ENCODE measurements at places on chromosomes 16 and 17.

- DNase-seq, result no peak
Observed at GRCh38 chr17:15776871-15777270, 44.8 kb downstream of the TBC1D26 start.

- no peak for DNase-seq
Observed at GRCh38 chr16:59470556-59470955, 736.4 kb upstream of the GOT2 start.

GRCh38 chr16:56332464-56333079 lies 92.8 kb downstream of the AMFR start:
- DNase-seq, result no peak

DNA sequence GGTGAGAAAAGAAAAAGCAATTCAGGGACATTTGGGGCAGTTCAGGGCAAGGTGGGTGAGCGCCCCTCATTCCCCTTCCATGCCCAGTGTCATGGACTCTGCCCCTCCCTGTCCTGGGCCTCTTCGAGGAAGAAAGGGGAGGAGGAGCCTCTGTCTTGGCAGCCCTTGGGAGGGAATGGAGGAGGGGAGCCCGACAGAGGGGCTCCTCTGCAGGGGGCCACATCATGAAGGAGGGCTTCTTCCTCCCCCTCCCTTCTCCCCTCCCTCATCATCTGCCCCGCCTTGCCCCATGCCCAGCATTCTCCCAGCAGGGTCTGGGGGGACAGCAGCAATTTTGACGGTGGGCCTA lies 33.2 kb upstream of the TAC4 start:
- DNase-seq, result no peak

GRCh38 chr16:47064775-47065174 lies 79.0 kb downstream of the NETO2 start:
- no peak for DNase-seq

DNA sequence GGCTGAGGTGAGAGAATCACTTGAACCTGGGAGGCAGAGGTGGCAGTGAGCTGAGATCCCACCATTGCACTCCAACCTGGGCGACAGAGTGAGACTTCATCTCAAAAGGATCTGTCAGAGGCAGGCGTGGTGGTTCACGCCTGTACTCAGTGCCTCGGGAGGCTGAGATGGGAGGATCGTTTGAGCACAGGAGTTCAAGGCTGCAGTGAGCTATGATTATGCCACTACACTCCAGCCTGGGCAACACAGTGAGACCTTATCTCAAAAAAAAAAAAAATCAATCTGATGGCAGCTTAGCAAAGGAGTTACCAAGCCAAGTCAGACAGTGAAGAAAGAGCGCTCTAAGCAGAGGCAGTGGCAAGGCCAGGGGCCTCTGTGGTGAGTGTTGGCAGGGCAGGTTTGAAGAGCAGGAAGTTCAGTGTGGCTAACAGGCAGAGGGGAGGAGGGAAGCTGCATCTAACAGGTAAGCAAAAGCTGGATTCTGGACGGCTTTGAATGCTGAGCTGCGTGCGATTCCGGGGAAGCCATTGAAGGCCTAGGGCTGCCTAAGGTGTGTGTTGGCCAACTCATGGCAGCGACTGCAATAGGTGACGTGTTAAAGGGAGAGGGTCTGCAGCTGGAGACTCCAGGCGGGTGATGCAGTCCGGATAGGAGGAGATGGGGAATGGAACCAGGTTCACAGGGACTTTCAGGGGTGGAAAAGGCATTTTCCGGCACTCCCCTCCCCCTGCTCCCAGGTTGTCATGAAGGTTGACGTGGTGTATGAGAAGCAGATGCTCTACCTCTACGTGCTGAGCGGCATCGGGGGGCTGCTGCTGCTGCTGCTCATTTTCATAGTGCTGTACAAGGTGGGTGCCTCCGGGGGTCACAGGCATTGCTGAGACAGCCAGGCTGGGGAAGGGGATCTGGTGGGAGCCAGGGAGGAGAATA lies 7.0 kb downstream of the ZNF768 start:
- no peak for DNase-seq

DNA sequence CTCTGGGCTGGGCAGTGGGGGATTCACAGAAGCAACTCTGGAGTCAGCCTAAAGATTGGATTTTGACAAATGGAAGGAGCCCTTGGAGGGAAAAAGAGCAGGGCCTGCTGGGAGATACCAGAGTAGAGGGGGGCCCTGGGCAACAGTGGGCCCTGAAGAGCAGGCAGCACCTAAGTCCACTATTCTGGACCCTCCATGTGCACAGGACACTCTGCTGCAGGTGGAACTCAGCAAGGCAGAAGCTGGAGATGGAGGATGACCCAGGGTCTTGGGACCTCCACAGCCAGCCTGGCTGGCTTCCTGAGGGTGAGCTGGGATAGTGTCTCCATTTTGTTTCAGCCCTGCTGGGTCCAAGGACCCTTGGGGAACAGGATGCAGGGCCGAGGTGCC lies 63.0 kb upstream of the TEX2 start:
- no peak for DNase-seq

DNA sequence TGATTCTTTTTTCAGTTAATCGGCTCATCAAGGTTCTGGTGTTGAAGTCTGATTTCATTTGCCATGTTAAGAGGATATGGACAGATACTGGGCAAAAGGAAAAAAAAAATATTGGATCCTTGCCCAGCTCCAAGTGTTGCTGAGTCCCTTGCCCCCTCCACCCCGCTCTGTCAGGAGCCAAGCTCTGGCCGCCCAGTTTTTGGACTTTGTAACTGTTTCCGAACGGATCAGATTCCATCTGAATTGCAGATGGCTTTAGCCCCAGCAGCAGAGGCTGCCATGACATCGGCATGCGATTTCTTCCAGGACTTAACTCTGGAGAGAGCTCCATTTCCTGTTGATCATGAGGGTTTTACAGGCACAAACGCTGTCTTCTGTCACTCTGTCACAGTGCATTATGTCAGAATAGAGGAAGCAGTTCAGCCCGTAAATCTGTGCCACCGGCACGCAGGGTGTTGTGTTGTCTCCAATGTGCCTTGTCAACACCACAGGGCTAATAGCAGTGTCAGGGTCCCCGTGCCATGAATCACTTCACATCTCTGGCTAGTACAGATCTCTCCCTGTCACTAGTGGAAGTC lies 615.6 kb downstream of the MAF start:
- no peak for DNase-seq

DNA sequence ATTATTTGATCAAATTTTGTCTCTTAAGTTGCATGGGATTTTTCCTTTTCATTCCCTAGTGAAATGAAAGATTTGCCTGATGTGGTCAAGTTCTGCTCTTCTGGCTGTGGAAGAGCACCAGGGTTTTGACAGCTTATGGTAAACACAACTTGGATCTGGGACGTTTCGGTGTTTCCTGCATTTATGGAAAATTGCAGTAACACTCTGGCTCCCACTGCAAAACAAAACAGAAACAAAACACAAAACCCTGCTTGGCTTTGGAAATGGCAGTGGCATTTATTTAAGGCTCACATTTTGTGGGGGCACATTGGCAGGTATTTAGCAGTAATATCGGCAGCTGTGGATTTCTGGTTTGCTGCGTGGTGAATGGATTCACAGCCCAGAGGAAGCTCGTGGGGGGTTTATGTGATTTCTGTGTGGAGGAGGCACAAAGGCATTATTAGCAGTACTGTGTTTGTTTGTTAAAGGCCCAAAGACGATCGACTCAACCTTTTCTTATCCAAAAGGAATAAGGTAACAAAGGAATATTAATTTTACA lies 377.8 kb downstream of the SNX29 start:
- DNase-seq, result no peak

DNA sequence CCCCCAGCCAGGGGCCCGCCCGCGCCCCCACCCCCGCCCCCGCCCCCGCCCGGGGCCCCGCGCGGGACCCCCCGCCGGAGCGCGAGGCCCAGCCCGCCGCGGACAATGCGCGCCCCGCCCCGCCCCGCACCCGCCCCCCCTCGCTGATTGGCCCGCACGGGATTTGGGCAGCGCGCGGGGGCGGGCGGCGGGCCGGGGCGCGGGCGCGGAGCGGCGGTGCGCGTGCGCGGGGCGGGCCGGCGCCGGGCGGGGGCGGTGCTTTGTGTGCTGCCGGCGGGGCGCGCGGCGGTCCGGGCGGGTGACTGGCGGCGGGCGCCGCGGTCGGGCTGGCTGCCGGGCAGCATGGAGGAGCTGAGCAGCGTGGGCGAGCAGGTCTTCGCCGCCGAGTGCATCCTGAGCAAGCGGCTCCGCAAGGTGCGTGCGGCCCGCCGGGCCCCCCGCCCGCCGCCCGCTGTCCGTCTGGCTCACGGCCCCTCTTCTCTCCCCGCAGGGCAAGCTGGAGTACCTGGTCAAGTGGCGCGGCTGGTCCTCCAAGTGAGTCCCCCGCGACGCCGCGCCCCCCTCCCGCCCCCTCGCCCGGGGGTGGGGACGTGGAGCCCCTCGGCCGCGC lies at the start of gene CBX2:
Gene CBX2, plus strand, starts transcription at position 255 of the 610 bp plus-strand sequence. Its CDS starts 88 bp downstream, at position 343.
- DNase-seq, result peak; percentile 39

- DNase-seq, result no peak
Observed at GRCh38 chr16:80997139-80997798, 9.4 kb downstream of the CMC2 start.

GRCh38 chr16:11100239-11100750 lies 155.7 kb downstream of the SOCS1 start:
- no peak for DNase-seq

DNA sequence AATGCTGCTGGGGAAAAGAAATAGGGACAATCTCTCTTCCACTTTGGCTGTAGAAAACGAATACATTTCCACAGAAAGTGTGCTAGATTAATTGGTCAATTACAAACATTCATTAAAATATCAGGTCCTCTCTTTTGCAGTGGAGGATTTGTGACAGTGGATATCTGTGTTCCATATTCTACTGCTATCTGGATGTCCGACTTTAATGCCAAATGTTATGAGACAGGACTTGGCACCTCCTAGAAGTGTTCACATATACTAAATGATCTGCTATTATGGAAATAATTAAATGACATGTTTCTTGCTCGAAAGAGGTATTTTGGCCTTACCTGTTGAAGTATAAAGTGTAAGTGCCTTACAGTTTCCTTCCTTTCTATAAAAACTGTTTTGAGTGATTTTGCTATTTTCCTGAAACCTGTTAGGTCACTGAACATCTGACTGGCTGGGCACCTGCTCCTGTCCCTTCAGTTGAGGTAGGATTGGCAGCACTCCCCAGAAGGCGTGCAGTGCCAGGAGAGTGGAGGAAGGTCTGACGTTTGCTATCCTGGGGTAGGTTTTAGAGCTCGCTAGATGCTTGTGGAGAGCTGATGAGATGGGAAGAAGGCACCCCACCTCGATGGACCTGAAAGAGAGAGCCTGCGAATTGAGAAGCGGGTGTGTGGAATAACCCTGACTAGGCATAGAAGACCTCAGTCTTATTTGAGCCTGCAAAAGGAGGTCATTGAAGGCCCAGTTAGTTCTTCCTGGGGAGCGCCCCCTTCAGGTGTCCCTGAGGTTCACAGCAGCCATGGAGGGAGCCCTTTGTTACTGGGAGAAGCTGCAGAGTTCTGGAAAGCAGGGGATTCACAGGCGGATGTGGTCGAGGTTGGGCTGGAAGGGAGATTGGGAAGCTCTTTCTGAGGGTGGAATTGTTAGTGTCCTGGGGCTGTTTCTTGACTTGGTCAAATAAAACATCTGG lies 159.4 kb upstream of the ZNF267 start:
- no peak for DNase-seq

DNA sequence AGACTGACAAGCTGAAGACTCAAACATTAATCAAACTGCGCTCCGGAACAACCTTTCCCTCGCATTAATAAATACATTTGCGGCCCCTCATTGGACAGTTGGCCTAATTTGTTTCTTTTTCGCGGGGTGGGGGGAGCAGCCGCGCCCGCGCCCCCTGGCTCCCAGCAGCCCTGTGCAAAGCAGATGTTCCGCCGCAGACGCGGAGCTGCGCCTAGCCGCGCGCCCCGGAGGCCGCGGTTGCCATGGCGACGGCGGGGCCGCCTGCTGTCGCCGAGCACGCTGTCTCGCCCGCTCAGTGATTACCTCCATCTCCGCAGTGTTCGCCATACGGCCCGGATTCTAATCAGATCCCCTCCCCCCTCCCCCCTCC lies 25.5 kb downstream of the COPZ2 start:
- no peak for DNase-seq

GRCh38 chr17:35731239-35731916 lies at the start of gene RASL10B:
TSS of gene RASL10B (plus strand) at chr17:35731639. CDS start at chr17:35735185, 3,546 bp downstream.
- DNase-seq, result no peak
